ENCODE measurements at places on chromosomes 2 and 18.
A peak's percentile ranks its signal among the peaks of the same experiment; 100 is the strongest.

DNA sequence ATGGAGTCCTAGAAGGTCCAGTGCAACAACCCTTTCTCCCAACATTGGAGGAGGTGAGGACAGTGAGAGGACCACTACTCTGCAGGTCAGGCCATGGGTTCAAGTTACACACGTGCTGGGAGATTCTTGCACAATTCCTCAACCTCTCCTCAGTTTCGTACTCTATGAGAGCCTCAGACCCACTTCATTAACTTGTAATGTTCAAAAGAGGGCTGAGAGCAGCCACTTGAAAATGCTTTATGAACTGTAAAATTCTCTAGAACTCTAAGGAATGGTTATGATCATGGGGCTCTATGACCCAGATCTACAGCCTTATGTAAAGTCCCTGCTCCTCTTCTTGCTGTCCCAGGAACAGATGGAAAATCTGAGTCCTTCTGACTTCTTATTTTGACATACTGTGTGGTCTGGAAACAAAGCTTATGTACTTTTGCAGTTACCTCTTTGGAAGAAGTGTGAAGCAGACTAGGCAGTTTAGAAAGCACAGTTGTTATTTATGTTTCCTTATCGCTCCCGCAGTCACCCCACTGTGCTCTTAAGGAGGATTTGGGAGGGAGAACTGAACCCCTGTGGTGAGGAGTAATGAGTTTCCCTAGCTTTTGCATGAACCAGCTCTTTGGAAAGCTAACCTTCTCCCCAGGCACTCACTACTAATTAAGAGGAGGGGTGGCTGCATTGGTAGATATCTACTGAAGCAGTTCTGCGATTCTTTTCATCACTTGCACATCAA, 296.6 kb downstream of the LRRTM1 start:
- peak; percentile 56 for DNase-seq

DNA sequence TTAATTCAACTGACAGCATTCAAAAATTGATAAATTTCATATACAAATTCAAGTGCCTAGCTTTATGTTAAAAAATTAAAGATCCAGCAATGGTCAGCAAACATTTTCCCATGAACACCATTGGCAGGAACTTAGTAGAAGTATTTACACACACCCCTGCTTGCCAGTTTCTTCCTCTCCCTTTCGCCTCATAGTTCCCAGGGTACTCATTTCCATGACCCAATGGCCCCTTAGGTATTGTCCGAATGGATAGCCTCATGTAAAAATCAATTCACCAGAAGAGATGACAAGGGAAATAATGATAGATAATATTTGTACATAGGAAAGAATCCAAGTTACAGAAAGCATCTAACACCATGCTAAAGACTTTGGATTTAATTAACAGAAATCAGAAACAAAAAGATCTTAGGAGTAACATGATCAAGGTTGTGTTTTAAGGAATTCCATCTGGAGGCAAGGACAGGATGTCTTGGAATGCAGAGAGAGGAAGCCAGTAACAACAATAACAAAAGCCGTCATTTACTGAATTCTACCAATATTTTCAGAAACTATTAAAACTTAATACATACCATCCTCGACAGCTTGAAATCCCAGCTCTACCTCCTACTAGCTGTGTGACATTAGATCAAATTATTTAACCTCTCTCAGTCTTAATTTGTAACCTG, 423.0 kb downstream of the IRS1 start:
- no peak for DNase-seq

DNA sequence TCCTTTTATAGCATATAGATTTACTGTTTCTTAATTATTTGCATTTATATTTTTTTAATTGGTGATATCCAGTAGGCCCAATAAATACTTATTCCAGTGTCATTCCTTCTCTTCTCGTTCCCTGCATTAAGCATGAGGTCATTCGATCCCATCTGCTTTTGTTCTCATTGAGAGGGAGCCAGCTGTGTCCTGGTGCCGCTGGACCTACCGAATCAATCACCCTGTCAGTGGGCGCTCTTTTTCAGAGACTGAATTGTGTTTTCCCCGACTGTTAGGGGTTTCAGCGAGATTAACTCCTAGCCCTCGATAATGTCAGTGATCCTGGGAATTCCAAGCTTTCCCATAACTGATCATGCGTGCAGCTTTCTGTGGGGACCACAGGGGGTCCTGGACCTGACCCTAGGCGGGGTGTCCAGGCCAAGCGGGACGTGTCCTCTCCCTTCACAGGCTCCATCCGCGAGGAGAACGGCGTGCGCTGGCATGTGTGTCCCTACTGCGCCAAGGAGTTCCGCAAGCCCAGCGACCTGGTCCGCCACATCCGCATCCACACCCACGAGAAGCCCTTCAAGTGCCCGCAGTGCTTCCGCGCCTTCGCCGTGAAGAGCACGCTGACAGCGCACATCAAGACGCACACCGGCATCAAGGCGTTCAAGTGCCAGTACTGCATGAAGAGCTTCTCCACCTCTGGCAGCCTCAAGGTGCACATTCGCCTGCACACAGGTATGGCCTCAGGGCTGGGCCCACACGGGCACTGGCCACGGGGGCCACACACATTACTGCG, 72.4 kb downstream of the ZNF236 start:
- peak; percentile 20 for DNase-seq

GRCh38 chr2:17086990-17087389, 421.4 kb upstream of the CYRIA start:
- DNase-seq = no peak

DNA sequence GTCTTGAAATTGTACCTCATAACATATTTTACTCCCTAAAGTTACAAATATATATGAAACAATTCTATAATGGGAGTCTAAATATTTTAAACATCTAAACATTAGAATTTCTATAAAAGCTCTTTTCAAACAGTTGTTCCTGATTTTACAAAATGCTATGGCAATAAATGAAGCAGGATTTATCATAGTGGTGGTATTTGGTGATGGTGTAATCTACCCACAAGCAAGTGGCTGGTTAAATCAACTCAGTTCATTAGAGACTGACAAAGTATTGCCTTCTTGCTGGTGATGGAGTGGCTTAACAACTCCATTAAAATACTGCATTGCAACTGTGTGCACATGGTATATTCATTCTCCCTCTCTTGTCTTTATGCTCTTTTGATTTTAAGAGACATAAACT, 138.9 kb downstream of the PMAIP1 start:
- no peak for DNase-seq

- no peak for DNase-seq
These were observed 59.0 kb downstream of the SDC1 start for GRCh38 chr2:20165677-20166509.
